ENCODE measurements at places on chromosomes 12 and 14. TPM values are rescaled to one million over a fixed set of nuclear protein-coding genes. Genes with fewer than 3 reads are reported as not detected.

The SYCP3 gene
- 0.23 TPM for polyA plus RNA-seq

The SYT10 gene
- not detected for polyA plus RNA-seq

The BDKRB2 gene
- 0.08 TPM for polyA plus RNA-seq

The FBLN5 gene
- polyA plus RNA-seq = 53.3 TPM

The TULP3 gene
- polyA plus RNA-seq = 4.5 TPM

The PLCZ1 gene
- not detected for polyA plus RNA-seq

The SERPINA4 gene
- polyA plus RNA-seq = not detected

The RALGAPA1 gene
- polyA plus RNA-seq = 18.3 TPM

The A2M gene
- 0.08 TPM for polyA plus RNA-seq

The SLC6A12 gene
- polyA plus RNA-seq = not detected

The NRL gene
- polyA plus RNA-seq = 2.6 TPM

The LRRC43 gene
- polyA plus RNA-seq = not detected

The GUCY2C gene
- polyA plus RNA-seq = not detected

The SMOC1 gene
- not detected for polyA plus RNA-seq

The FIGNL2 gene
- polyA plus RNA-seq = not detected

The PMEL gene
- 0.57 TPM for polyA plus RNA-seq

The SCN8A gene
- 0.33 TPM for polyA plus RNA-seq

The SSPN gene
- not detected for polyA plus RNA-seq

The IL26 gene
- polyA plus RNA-seq = not detected

The ZNF385A gene
- polyA plus RNA-seq = 0.78 TPM

The C1S gene
- not detected for polyA plus RNA-seq

The HELB gene
- polyA plus RNA-seq = 29.6 TPM

The SAMD15 gene
- polyA plus RNA-seq = not detected

The RNASE7 gene
- not detected for polyA plus RNA-seq

The LMO3 gene
- not detected for polyA plus RNA-seq

The LRP1-AS gene
- polyA plus RNA-seq = not detected

The INHBC gene
- polyA plus RNA-seq = not detected

The EML5 gene
- polyA plus RNA-seq = 1.8 TPM

The SLC6A15 gene
- not detected for polyA plus RNA-seq

The SLC15A5 gene
- polyA plus RNA-seq = not detected

The CLEC1A gene
- polyA plus RNA-seq = not detected

The EIF2S3B gene
- polyA plus RNA-seq = 1.5 TPM

The PDE3A gene
- polyA plus RNA-seq = not detected

The ADAMTS20 gene
- polyA plus RNA-seq = not detected

The PLD4 gene
- 0.35 TPM for polyA plus RNA-seq

The ARHGDIB gene
- 3,273 TPM for polyA plus RNA-seq

The EPYC gene
- not detected for polyA plus RNA-seq

The EMC9 gene
- polyA plus RNA-seq = 12.4 TPM

The ABCC9 gene
- polyA plus RNA-seq = not detected

The TSFM gene
- 26.4 TPM for polyA plus RNA-seq
